ENCODE measurements at places on chromosomes 3 and 15.

- DNase-seq, result no peak
Observed at GRCh38 chr3:192237992-192238608, 489.2 kb downstream of the FGF12 start.

DNA sequence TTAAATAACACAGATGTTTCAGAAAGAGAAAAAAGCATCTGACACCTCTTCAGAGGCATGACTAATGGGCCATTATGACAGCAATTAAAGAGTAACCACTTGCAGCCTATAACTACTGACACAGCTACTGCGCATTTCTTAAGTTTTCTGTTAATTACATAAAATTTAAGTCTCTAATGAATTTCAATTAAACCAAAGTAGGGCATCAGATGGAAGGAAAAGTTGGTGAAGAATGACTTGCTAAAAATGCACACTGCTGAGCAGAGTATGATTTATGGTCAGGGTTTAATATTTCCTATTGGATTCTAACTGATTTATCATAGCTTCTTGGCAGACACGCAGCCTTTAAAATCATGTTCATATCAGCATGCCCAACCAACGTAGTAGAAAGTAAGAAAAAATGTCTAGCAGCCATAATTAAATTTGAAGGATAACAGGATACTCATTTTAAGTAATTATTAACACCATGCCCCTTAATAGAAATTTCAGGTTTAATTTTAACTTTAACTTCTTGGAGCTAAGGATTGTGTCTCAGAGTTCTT, 140.0 kb downstream of the CBLB start:
- DNase-seq, result no peak

GRCh38 chr3:51715977-51716294, 9.1 kb downstream of the GRM2 start:
- no peak for DNase-seq

- no peak for DNase-seq
Observed at GRCh38 chr3:66110840-66111239, 72.1 kb upstream of the MAGI1 start.

DNA sequence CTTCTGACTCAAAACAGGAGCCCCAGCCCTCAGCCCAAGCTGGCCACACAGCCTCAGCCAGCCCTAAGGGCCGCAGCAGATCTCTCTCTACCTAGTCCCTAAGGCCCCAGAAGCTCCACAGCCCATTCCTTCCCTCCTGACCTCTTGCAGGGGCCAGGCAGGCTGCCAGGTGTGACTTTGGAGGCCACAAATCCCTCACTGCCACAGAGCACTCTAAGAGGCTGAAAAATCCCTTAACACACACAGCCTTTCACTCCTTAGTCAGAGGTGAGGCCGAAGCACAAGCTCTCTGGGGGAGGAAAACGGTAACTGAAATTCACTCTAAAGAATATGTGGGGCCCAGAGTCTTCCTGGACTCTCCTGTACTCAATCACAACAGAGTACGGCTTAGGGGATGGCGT, 23.3 kb downstream of the LRRC2 start:
- no peak for DNase-seq

DNA sequence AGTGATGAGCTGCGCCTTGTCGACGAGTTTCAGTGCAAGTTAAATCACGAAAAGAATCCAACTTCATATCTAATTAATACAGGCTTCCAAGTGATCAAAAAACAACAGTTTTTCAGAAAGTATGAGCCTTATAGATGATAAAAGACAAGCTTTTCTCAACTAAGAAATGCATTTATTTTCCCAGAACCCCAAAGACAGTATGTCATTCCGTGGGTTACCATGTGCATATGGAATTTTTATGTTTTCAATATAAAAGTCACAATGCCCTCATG, 442.8 kb downstream of the MAGI1 start:
- DNase-seq, result no peak

- no peak for DNase-seq
Observed at GRCh38 chr3:107589454-107589853, 66.7 kb downstream of the BBX start.

GRCh38 chr3:177426878-177427495, 229.7 kb upstream of the TBL1XR1 start:
- no peak for DNase-seq

- DNase-seq, result no peak
Observed at GRCh38 chr3:148854061-148854460, 11.0 kb upstream of the CPA3 start.

DNA sequence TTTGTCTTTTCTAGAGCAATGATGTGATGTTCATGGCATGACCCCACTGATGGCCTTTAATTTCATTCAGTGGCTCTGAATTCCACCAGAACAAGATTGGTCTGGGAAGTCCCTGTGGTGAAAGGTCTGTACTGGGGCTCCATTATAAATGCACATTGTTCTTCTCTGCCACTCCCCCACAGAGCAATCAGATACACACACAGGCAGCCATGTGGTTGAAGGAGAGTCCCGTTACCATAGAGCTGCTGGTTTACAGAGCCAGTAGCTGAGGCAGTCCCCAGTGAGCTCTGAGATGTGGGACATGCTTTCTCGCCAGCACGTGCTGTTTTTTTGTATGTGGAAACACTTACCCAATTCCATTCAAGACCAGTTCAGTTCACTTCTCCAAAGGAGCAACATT, 172.7 kb upstream of the TRIM42 start:
- no peak for DNase-seq
